ENCODE measurements at places on chromosomes 7 and 10.

- DNase-seq, result no peak
Observed at GRCh38 chr10:29634764-29635625, at the start of gene SVIL. SVIL (minus strand) TSS chr10:29634971; CDS start chr10:29555058, 79,913 bp downstream.

DNA sequence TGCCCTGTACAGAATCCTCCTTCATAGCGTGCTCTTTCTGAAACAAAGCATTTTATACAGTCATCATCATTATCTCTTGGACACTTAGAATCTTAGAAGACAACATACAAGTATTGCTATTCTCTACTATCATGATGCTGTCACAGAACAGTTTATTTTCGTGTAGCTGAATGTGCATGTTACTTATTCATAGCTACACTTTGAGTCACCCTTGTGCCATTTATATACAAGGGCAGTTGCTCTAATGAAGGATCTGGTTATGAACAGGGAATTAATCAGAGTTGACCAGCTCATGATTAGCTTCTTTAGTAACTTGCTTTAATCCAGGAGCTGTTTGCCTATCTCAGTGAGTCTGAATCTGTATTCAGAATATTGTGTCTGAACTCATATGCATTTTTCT, 11.2 kb downstream of the CASP2 start:
- DNase-seq, result no peak

- no peak for DNase-seq
Observed at GRCh38 chr10:123553810-123554430, 112.2 kb upstream of the GPR26 start.

- DNase-seq, result peak; percentile 80
Observed at GRCh38 chr7:129271500-129272355, 46.9 kb downstream of the AHCYL2 start.

- DNase-seq, result no peak
Observed at GRCh38 chr10:78408671-78409472, 375.2 kb downstream of the RPS24 start.

- peak; percentile 79 for DNase-seq
Observed at GRCh38 chr7:73734619-73735527, 3.7 kb downstream of the ABHD11 start.

GRCh38 chr7:67423065-67423464, 426.4 kb downstream of the TYW1 start:
- no peak for DNase-seq

GRCh38 chr7:28107960-28108359, 72.6 kb downstream of the JAZF1 start:
- DNase-seq, result no peak

DNA sequence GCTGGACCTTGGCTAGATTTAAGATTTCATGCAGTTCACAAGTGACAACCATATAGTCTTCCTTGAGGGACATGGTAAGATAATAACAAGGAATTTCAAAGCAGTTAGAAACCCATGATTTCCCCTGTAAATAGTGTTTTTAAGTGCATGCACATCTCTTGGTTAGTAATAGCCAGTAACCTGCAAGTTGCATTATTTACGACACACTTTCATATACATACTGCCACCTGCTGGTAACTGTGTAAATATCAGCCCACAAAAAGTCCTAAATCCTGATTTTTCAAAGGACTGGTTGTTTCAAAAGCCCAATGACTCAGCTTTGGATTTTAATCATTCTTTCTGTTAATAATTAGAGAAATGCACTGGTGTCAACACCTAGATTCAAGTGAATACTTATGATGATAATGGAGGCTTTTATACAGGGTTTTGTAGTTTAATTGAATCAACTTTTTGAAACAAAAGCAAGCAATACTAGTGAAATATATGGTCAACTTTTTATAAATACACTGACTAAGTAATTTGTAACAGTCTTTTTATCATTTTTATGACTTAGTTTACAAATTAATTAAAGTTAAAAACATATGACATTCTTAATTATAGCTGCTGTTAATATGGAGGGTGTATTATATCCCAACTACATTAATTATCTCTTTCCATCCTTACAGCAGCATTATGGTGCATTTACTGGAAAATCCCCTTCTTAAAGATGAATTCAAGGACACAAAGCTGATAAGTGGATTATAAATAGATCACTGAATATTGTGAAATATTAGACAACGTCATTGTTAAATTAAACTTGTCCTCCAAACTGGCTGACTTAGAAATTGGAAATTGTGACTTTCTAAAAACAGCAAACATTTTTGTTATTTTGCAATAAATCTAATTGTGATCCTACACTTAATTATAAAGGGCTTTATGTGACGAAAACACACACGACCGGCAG, 367.7 kb upstream of the SEMA3D start:
- peak; percentile 12 for DNase-seq

GRCh38 chr10:72344932-72345331, 9.8 kb downstream of the DNAJB12 start:
- DNase-seq, result no peak

DNA sequence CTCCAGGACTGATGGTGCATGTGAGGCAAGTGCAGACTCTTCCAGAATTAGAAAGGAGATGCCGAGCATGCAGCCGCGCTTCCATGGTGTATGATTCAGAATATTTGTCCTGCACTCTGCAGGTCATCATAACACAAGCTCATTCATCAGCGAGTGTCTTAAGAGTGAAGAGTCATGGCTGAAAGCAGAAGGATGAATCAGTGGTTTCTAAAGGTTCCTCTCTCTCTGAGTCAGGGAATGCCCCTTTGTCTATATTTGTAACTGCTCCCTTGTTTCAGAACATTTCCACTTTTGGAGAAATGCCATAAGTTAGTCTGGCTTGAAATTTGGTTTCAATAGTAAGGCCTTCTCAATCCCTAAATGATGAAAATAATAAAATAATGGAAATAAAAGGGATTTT, 52.3 kb downstream of the HECW1 start:
- DNase-seq, result no peak

DNA sequence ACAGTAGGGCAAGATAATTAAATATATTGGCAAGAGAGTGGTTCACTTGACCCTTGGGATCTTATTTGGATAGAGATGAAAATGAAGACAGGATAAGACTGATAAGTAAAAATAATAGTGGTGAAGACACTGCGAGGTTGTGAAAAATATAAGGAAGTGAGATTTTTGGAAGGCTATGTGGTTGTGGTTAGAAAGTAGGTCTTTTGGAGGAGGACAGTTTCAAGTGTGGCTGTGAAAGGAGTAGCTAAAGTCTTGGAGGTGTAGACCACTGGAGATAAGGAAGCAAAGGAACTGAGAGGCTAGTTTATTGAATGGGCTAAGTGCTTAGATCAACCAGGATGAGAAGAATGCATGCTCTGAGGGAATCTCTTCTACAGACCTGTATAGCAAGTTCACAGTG, 11.2 kb downstream of the MIOS start:
- DNase-seq, result no peak

GRCh38 chr10:43160921-43161255, 22.6 kb downstream of the CSGALNACT2 start:
- no peak for DNase-seq

DNA sequence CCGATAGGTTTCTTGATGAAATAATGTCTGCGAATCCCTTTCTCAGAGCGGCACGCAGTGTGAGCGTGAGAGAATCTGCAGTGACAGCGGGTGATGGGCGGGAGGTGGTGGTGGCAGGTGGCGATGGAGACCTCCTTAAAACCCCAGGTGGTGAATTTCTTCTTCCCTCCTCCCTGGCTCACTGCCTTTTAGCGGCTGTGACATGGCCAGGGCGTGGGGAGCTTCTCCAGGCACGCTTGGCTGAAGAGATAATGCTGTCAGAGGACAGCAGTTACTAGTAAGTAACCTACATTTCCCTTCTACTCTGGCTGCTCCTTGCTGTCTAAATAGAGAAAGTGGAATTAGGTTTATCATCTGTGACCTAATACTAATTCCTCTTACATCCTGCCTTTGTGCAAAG, 141.4 kb upstream of the INSYN2A start:
- DNase-seq, result no peak

GRCh38 chr10:114329634-114330365, 74.5 kb downstream of the AFAP1L2 start:
- DNase-seq, result no peak

GRCh38 chr7:148624735-148625134, 34.2 kb downstream of the C7orf33 start:
- no peak for DNase-seq

GRCh38 chr10:22637491-22637890, 76.9 kb downstream of the PIP4K2A start:
- no peak for DNase-seq

- DNase-seq, result no peak
Observed at GRCh38 chr7:158353606-158354570, 233.7 kb downstream of the PTPRN2 start.

DNA sequence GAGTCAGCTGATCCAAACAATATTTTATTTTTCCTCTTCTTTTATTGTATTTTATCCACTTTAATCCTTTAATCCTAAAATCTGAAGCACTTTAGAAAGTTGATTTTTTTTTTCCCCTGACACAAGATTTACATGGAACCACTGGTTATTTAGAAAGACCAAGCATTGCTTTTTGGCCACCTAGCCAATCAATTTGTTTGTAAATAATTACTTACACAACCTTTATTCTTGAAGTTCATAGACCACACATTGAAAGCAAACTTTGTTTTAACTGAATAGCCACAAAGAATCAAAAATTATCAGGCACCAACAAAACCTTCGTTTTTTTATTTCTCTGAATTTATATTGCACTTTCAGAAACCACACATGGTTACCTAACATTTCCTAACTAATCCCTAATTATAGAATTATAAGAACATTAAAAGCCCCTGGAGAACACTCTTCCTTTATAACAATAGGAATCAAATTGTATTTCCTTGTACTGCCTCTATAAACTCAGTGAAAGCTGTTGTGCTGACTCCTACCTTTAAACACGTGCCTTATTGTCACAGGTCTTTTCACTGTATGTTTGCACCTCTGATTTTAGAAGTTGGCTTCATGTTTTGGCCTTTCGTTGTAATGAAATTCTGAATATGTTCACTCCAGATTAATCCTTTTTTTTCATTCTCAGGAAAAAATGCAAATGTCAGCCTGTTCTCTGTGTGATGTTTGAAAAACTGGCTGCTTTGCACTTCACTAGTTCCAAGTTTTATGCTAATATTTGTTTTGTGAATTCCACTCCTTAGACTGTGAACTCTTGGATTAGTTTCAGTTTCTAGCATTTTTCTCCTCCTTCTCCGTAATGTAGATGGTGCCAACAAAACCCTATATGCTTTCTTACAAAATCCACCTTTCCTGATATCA, 1511.9 kb downstream of the REEP3 start:
- DNase-seq, result no peak

- no peak for DNase-seq
Observed at GRCh38 chr7:43905209-43905946, 1.0 kb downstream of the URGCP start.

GRCh38 chr10:47139121-47139520, 160.9 kb upstream of the GDF10 start:
- no peak for DNase-seq

DNA sequence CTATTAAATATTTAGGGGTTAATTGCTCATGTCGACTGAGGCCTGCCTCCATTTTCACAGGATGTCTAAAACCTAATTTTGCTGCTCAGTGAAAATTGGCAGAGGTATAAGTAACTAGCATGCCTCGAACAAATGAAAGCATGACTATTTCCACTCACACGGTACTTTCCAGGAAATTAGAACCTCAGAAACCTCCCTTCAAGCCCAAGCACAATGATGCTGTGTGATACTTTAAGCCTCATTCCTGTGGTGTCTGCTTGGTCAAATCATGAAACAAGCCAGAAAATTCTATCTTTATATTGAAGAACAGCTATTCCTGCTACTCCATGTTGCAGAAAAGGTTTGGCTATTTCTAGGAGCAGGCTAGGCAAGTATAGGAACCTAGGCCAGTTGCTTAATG, 203.0 kb downstream of the SORCS3 start:
- no peak for DNase-seq

DNA sequence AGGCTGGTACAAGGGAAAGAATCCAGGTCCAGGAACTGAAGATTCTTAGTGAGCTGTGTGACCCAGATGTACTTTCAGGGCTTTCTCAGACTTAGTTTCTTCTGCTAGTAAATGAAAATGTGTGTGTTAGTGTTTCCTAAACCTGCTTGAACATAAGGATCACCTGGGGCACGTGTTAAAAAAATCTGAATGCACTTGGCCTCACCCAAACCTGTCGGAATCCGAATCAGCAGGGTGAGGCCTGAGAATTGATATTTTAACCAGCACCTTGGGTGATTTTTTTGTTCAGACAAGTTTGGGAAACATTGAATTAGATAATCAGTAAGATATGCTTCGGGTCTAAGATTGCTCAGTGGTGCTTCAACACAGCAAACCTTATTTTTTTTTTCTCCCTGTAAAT, 59.7 kb downstream of the ZNF365 start:
- DNase-seq, result no peak

DNA sequence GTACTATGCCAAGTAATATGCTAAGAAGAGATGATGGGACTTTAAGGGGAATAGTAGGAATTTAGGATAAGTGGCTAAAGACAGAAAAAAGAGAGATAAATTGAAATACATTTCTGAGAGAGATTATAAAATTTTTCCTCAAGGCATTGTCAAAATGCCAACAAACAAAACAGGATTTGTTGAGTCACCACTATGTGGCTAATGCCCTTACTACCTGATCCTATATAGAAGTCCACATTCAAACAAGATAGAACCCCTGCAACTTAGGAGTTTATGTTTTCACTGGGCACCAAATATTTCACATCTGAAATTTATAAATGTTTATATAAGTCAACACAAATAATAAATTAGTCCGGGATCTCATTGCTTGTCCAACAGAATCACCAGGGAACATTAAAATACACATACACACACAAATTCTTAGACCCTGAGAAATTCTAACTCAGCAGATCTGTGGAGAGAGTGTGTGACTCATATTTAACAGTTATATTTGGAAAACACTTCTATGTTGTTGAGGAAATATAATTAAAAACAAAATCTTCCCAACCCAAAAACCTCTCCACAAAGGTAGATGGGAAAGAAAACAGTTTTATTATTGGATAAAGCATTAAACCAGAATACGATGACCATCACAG, 154.3 kb downstream of the PPP1R3A start:
- DNase-seq, result no peak

DNA sequence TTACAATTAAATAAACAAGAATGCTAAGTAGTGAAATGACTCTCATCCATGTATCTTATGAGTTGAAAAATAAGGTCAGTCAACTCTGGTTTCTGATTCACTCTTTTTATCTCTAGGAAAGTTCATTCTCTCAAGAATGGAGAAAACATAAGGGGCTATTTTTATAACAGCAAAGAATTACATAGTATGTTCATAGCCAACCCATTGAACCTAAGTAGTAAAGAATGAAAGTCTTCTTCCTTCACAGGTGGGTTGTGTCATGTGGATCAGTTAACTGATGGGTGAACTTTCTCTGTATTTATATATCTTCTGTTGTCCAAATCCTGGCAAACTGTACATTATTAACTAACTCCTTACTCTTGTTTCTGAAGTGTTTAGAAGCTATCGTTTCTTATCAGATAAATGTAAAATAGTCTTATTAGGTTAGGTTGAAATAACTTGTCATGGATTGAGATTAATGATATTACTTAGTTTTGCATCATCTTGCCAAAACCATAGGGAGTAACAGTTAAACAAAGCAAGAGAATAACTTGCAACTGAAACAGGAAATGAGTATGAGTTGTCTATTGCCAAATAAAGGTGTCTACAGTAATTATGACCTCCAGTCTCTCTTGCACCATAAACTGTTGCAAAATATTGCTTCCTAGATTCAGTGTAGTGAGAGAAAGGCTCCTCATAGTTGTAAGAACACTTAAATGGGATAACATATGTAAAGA, 86.8 kb downstream of the ANKRD7 start:
- no peak for DNase-seq

GRCh38 chr10:110142965-110143364, 64.4 kb upstream of the MXI1 start:
- no peak for DNase-seq

- no peak for DNase-seq
Observed at GRCh38 chr10:93379731-93380575, 102.2 kb downstream of the MYOF start.

Measured in naive thymus-derived CD4-positive, alpha-beta T cell (primary cell).